ENCODE measurements at places on chromosomes 16 and 17. TPM values are rescaled to one million over a fixed set of nuclear protein-coding genes. Genes with fewer than 3 reads are reported as not detected.

Gene KRTAP1-1
- not detected for total RNA-seq

Gene ANKRD40CL
- total RNA-seq, result not detected

Gene CCL11
- not detected for total RNA-seq

Gene KRT36
- total RNA-seq, result 0.38 TPM

Gene GPRC5C
- total RNA-seq, result 10.0 TPM

Gene TBC1D3K
- not detected for total RNA-seq

Gene MT4
- total RNA-seq, result not detected

Gene PERCC1
- not detected for total RNA-seq

Gene UBN1
- 27.1 TPM for total RNA-seq

Gene LASP1
- 57.1 TPM for total RNA-seq

Gene CSH1
- total RNA-seq, result not detected

Gene HLF
- not detected for total RNA-seq

Gene KLHL36
- 49.6 TPM for total RNA-seq

Gene ITGA2B
- total RNA-seq, result 0.51 TPM

Gene RARA
- 5.1 TPM for total RNA-seq

Gene SLC5A11
- total RNA-seq, result 0.13 TPM

Gene SRP68
- 28.7 TPM for total RNA-seq

Gene STAT3
- total RNA-seq, result 99.2 TPM

Gene CTRL
- 0.26 TPM for total RNA-seq

Gene TMEM114
- total RNA-seq, result not detected

Gene DNAJC7
- 56.9 TPM for total RNA-seq

Gene ESRP2
- 2.1 TPM for total RNA-seq

Gene PABPN1L
- total RNA-seq, result not detected

Gene RNF222
- not detected for total RNA-seq

Gene CPHXL2
- total RNA-seq, result not detected

Gene C16orf74
- total RNA-seq, result 9.6 TPM

Gene SOX8
- 0.26 TPM for total RNA-seq

Gene TEX2
- 29.2 TPM for total RNA-seq

Gene ABCA6
- total RNA-seq, result 2.2 TPM

Gene SLC38A8
- total RNA-seq, result not detected

Gene C1QTNF8
- not detected for total RNA-seq

Gene OTOP2
- not detected for total RNA-seq

Gene SCGB1C2
- not detected for total RNA-seq

Gene PRR15L
- total RNA-seq, result not detected

Gene DNAH3
- not detected for total RNA-seq

Gene RASL10B
- total RNA-seq, result under 0.01 TPM

Gene CCL7
- 0.13 TPM for total RNA-seq

Gene HSD17B1
- 0.39 TPM for total RNA-seq

Gene TBC1D3H
- total RNA-seq, result not detected

Gene MYH2
- total RNA-seq, result not detected

Gene C16orf96
- total RNA-seq, result not detected

Gene DNAH9
- not detected for total RNA-seq

Gene G6PC1
- not detected for total RNA-seq

Gene CES2
- total RNA-seq, result 13.1 TPM

Gene SCARF1
- 80.7 TPM for total RNA-seq

Gene METRNL
- 108 TPM for total RNA-seq

Gene SLFN12L
- total RNA-seq, result under 0.01 TPM

Gene GLTPD2
- not detected for total RNA-seq

Gene HAS3
- 1.0 TPM for total RNA-seq

Gene CDR2L
- 10.2 TPM for total RNA-seq

All from dermis microvascular lymphatic vessel endothelial cell (primary cell).